ENCODE measurements at places on chromosomes 3 and 15.

DNA sequence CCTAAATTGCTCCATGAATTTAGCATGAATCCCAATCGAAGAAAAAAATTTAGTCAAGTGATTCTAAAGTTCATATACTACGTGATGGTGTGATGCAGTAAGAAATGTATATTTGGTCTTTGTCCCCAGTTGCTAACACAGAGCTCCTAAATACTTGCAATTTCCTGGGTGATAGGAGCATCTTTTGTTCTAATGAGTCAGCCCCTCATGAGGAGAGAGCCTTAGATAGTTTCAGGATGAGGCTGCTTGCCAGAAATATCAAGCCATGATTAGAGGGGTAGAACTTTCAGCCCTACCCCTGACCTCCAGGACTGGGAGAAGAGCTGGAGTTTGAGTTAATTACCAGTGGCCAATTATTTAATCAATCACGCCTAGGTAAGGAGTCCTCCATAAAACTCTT is 170.2 kb downstream of the PDE8A start:
- H3K4me3 ChIP-seq, result no peak overlapping the region
- H3K27ac ChIP-seq, result no peak overlapping the region
- H3K4me1 ChIP-seq, result peaks cover 28% of the 10 kb centered on the region
- no peaks in the 10 kb centered on the region for H3K36me3 ChIP-seq
- no peak for DNase-seq
- H3K27me3 ChIP-seq, result no peaks in the 10 kb centered on the region

DNA sequence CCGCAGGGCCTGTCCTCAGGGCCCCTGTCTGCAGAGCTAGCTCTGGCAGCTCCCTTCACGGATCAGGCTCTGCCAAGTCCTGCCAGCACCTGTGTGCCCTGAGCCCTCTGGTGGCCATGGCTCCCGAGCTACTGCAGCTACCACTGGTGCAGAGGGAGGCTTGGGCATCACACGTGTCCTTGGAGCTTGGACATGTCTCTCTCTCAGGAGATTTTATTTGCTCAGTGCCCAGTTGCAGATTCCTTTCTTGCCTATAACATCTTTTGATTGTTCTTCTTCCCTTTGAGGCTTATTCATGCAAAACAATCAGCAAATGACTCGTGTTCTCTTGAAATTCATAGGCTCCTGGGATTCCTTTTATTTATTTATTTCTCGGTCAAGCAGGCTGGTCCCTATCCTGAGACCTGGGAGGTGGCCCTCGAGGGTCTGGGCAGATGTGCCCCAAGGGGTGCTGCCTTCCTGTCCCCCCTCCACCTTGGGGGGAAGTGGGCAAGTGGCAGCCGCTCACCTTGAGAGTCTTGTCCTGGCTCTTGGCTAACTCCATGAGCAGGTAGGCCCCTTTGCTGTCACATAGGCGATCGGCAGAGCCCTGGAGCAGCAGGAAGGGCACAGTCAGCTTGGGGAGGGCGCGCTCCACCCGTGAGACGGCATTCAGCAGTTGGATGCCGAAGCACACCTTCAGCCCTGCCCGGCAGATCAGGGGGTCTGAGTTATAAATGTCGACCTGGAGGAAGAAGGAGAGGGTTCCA is 21.9 kb downstream of the ABTB1 start:
- peak; percentile 53 for DNase-seq
- peaks cover 7% of the 10 kb centered on the region for H3K4me1 ChIP-seq
- no peaks in the 10 kb centered on the region for H3K36me3 ChIP-seq
- no peak overlapping the region for H3K27ac ChIP-seq
- H3K4me3 ChIP-seq, result no peak overlapping the region
- no peaks in the 10 kb centered on the region for H3K27me3 ChIP-seq

DNA sequence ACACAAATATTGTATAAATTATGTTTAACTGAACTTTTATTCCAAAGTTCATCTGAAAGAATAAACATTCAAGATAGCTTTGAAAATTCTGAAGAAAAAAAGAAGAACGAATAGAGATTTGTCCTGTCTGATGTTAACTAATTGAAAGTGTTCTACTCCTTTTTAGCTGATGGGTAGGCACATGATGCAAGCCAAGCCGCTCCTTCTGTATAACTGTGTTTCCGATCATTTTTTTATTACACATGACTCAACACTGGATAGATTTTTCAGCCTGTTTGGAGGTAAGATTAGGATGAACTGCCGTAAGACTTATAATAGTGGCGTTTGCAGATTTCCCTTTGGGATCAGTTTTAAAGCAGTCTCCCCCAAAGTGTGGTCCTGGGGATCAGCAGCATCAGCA is 19.0 kb downstream of the NSUN3 start:
- H3K36me3 ChIP-seq, result no peaks in the 10 kb centered on the region
- no peak for DNase-seq
- H3K27ac ChIP-seq, result no peak overlapping the region
- H3K4me3 ChIP-seq, result no peak overlapping the region
- no peaks in the 10 kb centered on the region for H3K27me3 ChIP-seq
- H3K4me1 ChIP-seq, result no peaks in the 10 kb centered on the region

GRCh38 chr3:2735392-2735894 is 374.7 kb downstream of the IL5RA start:
- no peak overlapping the region for H3K27ac ChIP-seq
- peaks cover 70% of the 10 kb centered on the region for H3K36me3 ChIP-seq
- H3K27me3 ChIP-seq, result peaks cover 6% of the 10 kb centered on the region
- no peak for DNase-seq
- H3K4me1 ChIP-seq, result no peaks in the 10 kb centered on the region
- H3K4me3 ChIP-seq, result no peak overlapping the region

GRCh38 chr15:78339559-78339958 is 594 bp upstream of the CRABP1 start:
- H3K36me3 ChIP-seq, result peaks cover 21% of the 10 kb centered on the region
- H3K27me3 ChIP-seq, result peaks cover 32% of the 10 kb centered on the region
- no peak for DNase-seq
- H3K4me3 ChIP-seq, result peak overlapping the region; percentile 80

GRCh38 chr3:115651087-115651486 is 27.8 kb downstream of the GAP43 start:
- DNase-seq, result no peak
- H3K4me1 ChIP-seq, result peaks cover 6% of the 10 kb centered on the region
- no peaks in the 10 kb centered on the region for H3K27me3 ChIP-seq
- no peak overlapping the region for H3K4me3 ChIP-seq
- no peaks in the 10 kb centered on the region for H3K36me3 ChIP-seq

GRCh38 chr15:49178497-49178896 is 8.4 kb downstream of the GALK2 start:
- no peak overlapping the region for H3K4me3 ChIP-seq
- H3K36me3 ChIP-seq, result peaks cover 21% of the 10 kb centered on the region
- H3K4me1 ChIP-seq, result peaks cover 18% of the 10 kb centered on the region
- no peak for DNase-seq

DNA sequence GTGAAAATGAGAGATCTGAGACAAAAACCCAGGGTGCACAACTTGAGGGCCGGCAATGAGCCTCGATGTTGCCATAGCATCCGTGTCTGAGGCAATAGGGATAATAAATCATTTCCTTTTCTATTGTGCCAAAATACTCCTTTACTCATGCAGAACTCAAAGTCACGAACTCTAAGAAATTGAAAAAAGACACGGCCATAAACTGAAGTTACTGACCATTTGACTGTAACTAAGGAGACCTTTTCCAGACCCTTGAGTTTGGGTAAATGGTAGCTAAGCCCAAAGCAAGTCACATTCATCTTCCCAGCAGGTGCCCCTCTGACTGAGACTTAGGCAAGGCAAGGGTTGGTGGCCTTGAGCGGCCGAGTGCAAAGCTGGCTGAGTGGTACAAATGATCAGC is 141.2 kb upstream of the SLCO3A1 start:
- H3K4me3 ChIP-seq, result no peak overlapping the region
- peaks cover under 1% of the 10 kb centered on the region for H3K27me3 ChIP-seq
- H3K4me1 ChIP-seq, result peaks cover 6% of the 10 kb centered on the region
- DNase-seq, result no peak
- H3K36me3 ChIP-seq, result no peaks in the 10 kb centered on the region

GRCh38 chr3:177745607-177746005 is 548.3 kb upstream of the TBL1XR1 start:
- DNase-seq, result no peak
- no peaks in the 10 kb centered on the region for H3K36me3 ChIP-seq
- no peaks in the 10 kb centered on the region for H3K27me3 ChIP-seq
- no peak overlapping the region for H3K4me3 ChIP-seq

- peaks cover 13% of the 10 kb centered on the region for H3K4me1 ChIP-seq
- no peaks in the 10 kb centered on the region for H3K27me3 ChIP-seq
- no peak overlapping the region for H3K27ac ChIP-seq
Observed at GRCh38 chr3:12471241-12471640, 13.0 kb upstream of the TSEN2 start.

- DNase-seq, result no peak
- no peaks in the 10 kb centered on the region for H3K36me3 ChIP-seq
- no peak overlapping the region for H3K27ac ChIP-seq
- no peaks in the 10 kb centered on the region for H3K4me1 ChIP-seq
Observed at GRCh38 chr3:4225005-4225471, 78.1 kb upstream of the SETMAR start.

Measured in WTC11 (cell line).